ENCODE measurements at places on chromosomes 1 and 21. TPM values are rescaled to one million over a fixed set of nuclear protein-coding genes. Genes with fewer than 3 reads are reported as not detected.

- no peak for DNase-seq
Observed at GRCh38 chr1:86504137-86504479, 35.4 kb downstream of the CLCA1 start.

GRCh38 chr1:92273039-92273438 is 25.7 kb downstream of the GLMN start:
- DNase-seq = no peak

DNA sequence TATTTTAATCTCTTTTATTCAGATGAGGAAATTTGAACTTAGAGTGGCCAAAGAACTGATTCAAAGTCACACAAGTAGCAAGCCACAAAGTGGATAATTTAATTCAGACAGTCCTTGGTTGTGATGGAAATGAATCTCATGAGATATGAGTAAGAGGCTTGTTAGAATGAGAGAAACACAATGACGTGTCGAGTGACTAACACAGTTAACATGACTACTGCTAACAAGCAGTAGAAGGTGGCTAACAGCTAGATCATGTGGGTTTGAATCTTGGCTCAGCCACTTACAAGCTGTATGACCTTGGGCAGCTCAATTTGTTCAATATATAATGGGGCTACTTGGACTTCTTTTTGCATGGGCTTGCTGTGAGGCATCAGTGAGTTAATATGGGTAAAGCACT is 104.5 kb upstream of the LMO4 start:
- DNase-seq = peak; percentile 87

DNA sequence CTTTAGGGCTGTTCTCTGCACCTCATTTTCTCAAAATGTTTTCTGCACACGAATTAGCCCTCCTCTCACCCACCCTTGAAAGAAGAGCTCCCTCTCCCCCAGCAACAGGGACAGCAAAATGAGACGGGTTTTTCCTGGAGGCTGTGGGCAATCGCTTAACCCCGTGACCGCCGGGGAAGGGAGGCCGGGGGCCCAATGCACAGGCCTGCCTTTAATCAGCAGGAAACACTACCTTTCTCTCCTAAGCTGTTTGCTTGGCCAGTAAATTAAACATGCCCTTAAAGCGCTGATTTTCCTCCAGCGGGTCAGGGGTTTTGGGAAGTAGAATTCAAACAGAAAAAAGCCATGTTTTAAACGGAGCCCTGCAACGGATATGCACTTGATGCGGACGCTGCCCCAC is 114.4 kb downstream of the PRDM16 start:
- DNase-seq = no peak

The CD244 gene
- not detected for total RNA-seq

The RYR2 gene
- total RNA-seq = not detected

GRCh38 chr1:99943223-99943794 is 26.5 kb upstream of the SLC35A3 start:
- DNase-seq = no peak

DNA sequence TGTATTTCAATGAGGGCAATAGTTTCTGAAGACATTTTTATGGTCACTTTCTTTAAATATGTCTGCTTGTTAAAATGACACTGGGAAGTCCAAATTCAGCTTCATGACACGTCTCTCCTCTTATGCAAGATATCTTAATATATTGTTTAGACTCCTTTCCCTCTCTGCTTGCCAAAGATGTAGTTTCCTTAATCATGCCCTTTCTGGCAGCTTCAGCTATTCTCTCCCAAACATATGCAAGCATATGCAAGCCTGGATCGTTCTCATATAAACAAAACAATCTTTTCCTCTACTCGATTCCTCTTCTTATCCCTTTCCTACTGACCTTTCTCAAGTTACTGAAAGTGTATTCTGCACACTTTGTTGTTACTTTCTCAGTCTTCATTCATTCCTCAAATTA is 372.2 kb downstream of the PTBP2 start:
- peak; percentile 10 for DNase-seq

GRCh38 chr1:116769561-116769977 is 15.3 kb downstream of the CD2 start:
- DNase-seq = no peak

The SMG7 gene
- 30.7 TPM for total RNA-seq

DNA sequence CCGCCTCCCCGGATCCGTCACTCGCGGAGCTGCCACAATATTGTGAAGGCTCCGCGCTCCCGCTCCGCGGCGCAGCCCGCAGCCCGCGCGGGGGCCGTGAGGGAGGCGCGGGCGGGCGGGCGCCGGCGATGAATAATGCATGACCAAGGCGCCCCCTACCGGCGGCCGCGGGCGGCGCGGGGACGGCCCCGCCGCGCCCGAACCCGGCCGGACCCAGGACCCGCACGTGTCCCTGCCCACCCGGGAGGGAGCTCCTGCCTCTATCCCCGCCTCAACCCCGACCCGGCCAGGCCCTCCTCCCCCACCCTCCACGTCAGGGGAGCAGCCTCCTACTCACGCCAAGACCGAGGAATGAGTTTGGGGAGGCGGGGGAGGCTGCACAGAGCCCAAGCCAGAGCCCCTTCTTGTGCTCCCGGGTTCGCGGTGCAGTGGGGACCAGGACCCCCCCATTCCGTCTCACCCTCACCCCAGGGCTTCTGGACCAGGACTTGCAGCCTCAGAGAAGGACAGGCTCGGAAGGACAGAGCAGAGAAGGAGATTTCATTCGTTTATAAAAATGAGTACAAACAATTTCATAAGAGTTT is 70.8 kb upstream of the CASZ1 start:
- DNase-seq = no peak

DNA sequence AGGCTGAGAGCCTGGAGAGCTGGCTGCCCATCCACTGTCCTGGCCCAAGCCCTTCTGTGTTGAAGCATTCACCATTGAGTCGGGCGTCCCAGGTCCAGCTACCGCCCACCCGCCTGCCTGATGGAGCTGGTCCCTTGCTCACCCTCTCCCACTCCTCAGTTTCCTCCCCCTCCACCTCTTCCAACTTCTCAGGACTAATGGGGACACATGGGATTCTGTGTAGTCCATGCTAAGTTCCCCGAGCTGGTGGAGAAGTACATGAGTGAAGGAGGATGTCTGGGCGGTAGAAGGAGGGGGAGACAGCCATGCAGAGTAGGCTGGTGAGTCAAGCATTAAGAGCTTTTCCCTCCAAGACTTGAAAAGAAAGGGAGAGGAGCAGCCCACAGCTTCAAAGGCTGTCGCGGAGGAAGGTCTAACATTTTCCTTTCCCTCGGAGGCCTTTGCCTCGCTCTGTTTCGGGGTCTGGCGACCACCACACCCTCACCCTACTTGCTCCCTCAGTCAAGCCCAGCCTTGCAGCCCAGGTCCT is 561 bp downstream of the SLC26A9 start:
- no peak for DNase-seq

- no peak for DNase-seq
Observed at GRCh38 chr1:16116625-16117024, 39.2 kb downstream of the EPHA2 start.

The PADI2 gene
- total RNA-seq = not detected

- peak; percentile 83 for DNase-seq
Observed at GRCh38 chr21:29187944-29188343, 57.5 kb downstream of the MAP3K7CL start.

DNA sequence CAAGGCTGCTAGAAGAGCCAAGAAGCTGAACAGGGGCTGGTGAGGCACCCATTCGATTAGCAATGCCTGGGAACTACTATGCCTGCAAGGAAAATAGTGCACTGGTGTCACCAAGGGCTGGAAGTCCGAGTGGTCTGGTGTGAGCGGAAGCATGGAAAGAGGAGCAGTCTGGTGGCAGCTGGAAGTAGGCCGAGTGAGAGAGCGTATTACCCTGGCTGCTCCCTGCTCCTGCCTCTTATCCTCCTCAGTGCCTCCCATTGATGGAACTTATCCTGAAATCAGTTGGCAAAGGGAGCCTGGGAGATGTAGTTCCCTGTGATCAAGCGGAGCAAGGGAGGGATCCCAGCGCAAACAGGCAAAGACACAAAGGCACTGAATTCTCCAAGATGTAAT is 9.6 kb downstream of the SMAP2 start:
- no peak for DNase-seq

The LCE1D gene
- total RNA-seq = not detected

The KRTAP19-3 gene
- total RNA-seq = not detected

- DNase-seq = no peak
Observed at GRCh38 chr1:102466487-102466886, 469.8 kb upstream of the OLFM3 start.

The SLAMF1 gene
- total RNA-seq = not detected

The PLEKHN1 gene
- 0.46 TPM for total RNA-seq

DNA sequence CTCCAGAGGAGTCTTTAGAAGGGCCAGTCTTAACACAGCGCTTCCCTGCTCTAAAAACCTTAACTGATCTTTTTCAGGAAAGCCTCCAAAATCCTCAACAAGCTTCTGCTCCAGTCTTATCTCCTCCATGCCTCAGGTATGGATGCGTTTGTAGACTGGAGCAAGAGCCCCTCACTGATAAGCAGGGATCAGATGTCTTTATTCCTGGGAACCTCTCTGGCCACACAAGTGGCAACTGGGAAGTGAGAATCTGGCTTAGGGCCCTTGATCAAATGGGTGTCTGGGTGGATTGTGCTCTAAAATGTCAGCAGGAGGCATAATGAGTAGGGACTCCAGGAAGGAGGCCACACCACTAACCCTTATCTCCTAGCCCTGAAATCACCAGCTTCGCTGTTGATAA is 1.4 kb downstream of the ZBTB8A start:
- no peak for DNase-seq

- DNase-seq = no peak
Observed at GRCh38 chr1:181803421-181803820, 258.1 kb downstream of the ZNF648 start.

The SLC30A2 gene
- total RNA-seq = not detected

The SPRR1A gene
- total RNA-seq = not detected

DNA sequence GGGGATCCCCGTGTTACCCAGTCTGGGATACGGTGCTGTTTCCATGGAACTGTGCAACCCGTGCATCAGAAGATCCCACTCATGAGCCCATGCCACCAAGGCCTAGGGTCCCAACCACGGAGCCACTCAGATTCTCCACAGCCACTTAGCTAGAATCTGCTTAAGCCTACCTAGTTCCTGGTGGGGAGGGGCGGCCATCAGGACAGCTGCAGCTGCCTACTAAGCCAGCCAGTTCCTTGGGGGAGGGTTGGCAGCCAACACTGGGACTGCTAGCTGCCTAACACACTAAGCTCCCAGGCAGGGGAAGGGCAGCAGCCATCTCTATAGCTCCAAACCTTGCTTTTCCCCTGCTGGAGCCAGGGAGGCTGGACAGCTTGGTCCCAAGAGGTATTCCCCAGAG is 549.2 kb upstream of the BRINP3 start:
- DNase-seq = no peak

The CELA2B gene
- total RNA-seq = not detected

DNA sequence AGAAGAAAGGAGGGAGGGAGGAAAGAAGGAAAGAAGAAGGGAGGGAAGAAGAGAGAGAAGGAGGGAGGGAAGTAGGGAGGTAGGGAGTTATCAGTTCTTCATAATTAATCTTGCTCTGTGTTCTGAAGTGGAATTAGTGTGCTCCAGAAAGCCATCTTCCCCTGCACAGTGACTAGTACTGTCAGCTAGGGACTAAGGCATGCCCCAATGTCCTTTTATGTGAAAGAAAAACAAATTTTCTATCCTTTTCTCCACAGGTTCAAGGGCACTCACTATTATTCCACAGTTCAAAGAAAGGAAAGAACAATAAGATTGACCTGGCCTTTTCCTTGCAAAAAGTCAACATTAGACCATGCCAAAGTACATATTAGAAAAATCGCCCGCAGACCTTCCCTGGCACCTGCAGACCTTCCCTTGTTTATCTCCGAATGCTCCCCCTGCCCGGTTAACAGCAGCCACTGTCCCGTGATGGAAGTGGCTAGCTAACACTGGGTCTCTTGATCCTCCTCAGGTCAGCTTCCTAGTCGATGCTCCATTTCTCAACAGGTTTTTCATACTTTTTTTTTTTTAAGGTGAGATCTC is 107.2 kb upstream of the EDEM3 start:
- DNase-seq = no peak

DNA sequence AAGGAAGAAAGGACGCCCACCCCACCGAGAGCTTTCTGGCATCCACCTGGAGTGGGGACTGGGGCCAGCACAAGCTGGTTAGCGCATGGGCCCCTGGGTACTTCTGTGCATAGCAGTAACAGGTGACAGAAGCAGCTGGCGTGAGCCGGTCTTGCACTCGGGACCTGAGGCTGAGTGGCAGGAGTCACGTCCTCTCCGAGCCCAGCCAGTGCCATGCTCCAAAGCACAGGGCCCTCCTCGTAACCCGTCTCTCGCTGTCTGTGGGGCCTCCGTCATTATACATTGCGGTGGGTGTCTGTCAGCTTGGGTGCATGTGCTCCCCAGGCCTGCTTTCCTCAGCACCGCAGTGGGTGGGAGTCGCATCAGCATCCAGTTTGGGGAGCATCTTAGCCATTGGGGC is 87.6 kb upstream of the VAMP3 start:
- DNase-seq = no peak

DNA sequence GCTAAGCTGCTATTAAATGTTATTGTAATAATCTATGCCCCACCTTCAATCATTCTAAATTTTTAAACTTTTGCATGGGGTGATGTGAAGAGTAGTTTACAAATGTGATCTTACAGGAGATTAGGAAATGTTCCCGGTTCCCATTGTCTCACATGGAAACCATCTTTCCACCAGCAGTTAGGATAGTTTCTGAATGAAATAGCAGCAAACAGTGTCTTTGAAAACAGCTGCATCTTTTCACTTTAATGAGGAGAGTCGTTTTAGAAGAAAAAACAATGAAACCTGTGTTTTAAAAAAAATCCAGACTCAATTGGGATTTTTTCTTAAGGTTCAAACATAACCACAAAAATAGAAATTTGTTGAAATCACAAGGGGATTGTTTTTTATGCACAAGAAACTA is 134.2 kb downstream of the TLR5 start:
- no peak for DNase-seq

The LHX8 gene
- total RNA-seq = not detected

DNA sequence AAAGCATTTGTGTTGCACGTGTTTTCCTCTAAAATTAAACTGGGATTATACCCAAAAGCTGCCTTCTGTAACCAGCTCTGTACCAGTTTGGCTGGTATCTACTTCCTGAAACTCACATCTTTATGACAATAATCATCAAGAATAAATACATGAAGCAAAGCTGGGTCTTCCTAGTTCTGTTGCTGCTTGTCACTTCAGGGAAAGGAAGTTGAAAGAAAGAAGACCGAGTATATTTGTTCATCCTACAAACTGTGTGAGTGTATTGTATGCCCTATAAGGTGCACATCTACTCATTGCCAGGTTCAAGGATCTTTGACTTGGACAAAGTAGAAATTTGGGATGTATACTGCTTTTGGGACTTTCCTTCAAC is 29.1 kb upstream of the IFNGR2 start:
- DNase-seq = no peak

GRCh38 chr1:203871114-203871880 is 9.9 kb downstream of the SNRPE start:
- peak; percentile 57 for DNase-seq
